Fibroblast of skin of left biceps (primary cell): ENCODE measurements at places on chromosomes 6 and 20.
A peak's percentile ranks its signal among the peaks of the same experiment; 100 is the strongest.

GRCh38 chr20:34713194-34713943 lies 9.2 kb downstream of the TP53INP2 start:
- DNase-seq = peak; percentile 94

DNA sequence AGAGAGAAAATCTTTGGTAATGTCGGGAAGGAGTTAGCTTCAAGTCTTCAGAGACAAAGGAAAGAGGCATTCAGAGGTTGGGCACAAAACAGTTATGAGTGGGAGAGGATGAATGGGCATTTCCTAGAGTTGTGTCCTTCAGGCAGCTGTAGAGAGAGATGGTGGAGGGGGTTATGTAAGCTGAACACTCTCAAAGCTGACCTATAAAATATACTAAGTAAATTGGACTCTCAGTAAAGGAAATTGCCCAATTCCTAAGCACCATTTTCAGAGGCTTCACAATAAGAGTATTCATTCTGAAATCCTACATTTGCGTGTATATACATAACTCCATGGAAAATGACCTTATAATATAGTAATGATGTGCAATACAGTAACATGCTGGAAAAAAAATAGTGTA lies 161.2 kb downstream of the KCNQ5 start:
- DNase-seq = no peak

DNA sequence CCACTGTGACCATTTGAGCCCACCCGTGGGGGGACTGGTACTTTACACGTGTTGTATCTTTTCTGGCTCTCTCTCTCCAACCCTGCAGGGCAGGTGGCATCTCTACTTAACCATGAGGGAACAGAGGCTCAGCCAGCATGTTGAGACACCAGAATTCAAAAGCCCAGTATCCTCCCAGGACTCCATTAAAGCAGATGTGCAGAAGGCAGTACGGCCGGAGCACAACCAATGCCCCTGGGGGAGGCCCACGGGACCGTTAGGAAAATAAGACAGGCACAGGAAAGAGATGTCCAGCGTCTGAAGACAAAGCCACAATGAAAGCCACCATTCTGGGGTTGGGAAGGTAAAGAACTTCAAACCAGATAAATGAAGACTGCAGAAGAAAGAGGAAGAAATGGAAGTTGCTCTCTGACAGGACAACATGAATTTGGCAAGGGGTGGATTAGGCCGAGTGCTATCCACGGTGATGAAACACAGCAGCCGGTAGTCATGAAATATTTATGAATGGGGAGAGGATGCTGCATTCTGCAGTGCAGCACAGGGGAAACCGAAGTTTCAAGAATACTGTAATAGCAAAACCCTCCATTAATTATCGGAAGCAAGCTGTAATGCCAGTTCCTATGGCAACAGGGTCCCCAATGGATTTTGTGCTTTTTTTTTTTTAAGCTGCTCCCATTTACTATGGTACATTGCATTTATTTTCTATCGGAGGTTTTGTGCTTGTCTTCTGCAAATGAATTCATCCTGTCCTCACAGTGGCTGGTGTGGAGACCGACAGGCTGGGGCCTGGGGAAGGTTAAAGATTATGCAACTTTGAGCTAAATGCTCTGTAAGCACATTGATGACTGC lies 179.4 kb downstream of the NRN1 start:
- DNase-seq = no peak

DNA sequence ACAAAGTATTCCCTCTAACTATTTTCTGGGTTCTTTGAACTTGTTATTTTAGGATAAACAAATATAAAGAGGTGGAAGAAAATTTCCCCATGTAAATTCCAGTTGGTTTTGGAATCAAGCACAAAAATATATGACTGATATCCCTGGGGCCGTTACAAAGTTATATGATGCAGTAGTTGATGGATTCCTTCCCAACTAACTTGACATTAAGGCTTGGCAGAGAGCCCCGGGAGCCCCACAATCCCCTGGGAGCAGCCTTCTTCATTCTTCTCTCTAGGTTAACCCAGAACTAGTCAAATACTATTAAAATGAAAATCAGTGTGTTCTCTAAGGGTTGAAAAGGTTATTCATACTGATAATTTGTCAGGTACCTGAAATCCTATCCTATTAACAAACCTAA lies 508.9 kb upstream of the SOX4 start:
- DNase-seq = peak; percentile 38

DNA sequence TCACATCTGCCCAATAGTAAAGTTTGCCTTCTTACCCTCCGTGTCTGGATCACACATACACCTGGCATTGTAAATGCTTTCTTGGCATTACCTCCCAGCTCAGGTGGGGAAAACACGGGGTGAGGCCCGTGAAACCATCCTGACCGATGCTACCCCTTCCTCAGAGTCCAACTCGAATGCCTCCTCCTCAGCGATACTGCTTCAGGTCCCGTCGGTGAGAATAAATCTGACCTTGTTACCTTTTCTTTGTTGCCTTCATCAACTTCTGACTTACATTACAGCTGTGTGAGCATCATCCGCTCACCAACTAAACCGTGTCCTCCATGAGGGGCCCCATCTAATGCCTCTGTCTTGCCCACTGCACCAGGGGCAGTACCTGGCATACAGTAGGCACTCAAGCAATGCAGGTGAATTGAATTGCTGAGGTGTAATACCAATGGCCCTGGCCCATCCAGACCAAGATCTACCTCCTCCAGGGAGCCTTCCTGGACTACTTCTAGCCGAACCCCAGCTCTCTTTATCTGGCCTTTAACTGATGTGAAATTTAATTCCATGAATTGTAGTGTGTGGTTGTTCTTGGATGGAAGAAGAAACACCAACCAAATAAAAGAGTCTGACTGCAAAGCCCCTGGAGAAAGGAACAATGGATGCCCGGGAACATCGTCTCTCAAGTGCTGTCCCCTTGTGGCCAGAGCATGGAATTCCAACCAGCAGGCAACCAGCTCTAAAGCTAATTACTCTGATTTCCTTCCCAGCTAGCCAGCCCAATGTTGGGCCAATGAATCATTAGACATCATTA lies 141.5 kb downstream of the ANKRD60 start:
- no peak for DNase-seq

DNA sequence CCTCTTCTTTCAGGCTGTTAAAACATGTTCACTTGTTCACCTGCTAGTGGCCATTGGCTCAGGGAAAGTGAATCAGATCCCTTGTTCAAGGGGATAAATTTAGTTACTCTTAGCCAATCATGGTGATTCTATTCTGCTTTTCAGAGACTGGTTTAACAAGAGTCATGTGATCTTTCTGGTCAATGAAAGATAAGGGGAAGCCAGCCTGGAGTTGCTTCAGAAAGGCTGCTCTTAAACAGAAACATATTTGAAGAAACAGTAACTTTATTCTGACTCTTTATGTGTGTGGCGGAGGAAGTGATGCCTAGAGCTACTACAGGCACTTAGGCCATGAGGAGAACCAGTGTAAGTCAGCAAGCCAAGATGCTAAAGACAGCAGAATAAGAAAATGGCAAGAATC lies 28.1 kb upstream of the AHI1 start:
- no peak for DNase-seq

DNA sequence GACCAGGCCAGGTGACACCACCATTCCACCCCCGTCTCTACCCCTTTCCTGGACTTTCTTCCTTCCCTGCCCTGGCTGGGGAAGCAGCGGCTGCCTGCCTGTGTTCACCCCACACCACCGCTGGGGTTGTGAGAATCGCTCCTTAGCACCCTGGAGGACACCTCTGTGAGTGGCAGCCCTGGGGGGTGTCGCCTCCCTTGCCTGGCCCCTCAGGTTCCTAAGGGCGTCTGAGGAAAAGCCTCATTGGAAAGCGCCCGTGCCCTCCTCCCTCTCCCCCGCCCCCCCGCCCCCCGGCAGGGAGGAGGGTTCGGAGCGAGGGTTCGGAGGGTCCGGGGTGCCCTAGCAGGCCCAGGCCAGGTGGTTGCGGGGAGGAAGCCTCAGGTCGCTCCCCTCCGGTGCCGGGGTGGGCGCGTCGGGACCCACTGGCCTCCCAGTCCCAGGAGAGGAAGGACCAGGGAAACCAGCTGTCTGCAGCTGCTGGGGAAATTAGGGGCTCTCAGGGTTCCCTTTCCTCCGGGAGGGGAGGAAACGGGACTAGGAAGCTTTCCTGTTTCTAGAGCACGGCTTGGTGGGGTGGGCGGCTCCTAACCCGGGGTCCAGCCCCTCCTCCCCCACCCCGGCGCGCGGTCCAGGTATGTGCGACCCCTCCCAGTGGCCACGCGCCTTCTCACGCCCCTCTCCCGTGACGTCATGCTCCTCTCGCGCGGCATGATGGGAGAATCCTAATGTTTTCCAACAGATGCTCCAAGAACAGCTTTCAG lies at the start of gene PHACTR3:
TSS of gene PHACTR3 (plus strand) at position 760 of the 761 bp plus-strand sequence. CDS start 475 bp downstream, outside the sequence.
- DNase-seq = no peak
